IMR-90 (cell line): ENCODE measurements at places on chromosomes 1 and 21. TPM values are rescaled to one million over a fixed set of nuclear protein-coding genes. Genes with fewer than 3 reads are reported as not detected.

- no peak for DNase-seq
These were observed 36.3 kb downstream of the SDC3 start for GRCh38 chr1:30872033-30872947.

The TDRD10 gene
- not detected in 2 replicates for total RNA-seq

GRCh38 chr1:10308001-10308400 is 90.9 kb upstream of the PGD start:
- no peak for DNase-seq

- no peak for DNase-seq
These were observed 1.9 kb downstream of the HDGF start for GRCh38 chr1:156749419-156750118.

The MYOM3 gene
- total RNA-seq = not detected in 2 replicates

The SIK1 gene
- 0.54 and 0.83 TPM in 2 replicates for total RNA-seq

DNA sequence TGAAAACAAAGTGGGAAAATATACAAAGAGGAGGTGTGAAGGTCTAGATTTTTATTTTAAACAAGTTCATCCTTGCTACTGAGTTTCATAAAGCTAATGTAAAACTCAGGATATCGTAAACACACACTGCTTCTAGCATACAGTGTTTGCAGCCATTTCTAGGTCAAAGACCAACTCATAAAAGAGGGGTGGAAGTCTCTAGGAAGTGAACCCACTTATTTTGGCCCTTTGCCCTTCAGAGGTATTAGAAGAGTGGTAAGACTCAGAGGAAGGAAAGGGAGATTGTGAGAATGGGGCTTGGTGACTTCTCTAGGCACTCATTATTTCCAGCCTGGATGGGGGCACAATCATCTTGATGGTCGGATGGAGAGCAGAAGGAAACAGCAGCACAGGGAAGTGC is 91.2 kb downstream of the TNFSF18 start:
- DNase-seq = no peak

The WNT3A gene
- total RNA-seq = not detected in 2 replicates

The KRTAP10-10 gene
- total RNA-seq = not detected in 2 replicates

The SPRR2G gene
- total RNA-seq = not detected in 2 replicates

DNA sequence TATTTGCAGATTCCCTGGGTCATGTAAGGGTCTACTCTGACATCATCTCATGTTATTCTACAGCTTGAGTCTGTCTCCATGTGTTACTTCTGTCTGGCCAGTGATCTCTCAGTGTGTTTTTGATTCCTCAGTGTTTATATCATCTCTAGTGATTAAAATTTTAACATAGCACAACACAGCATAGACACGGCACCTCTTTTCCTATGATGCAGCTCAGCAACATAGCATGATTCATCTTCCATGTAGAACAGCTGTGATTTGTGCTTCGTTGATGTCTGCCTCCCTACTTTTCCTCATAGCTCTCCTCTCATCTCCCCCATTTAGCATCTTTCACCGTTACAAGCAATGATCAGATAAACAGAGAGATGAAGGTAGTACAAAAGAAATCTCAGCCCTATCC is 163.9 kb upstream of the DPT start:
- DNase-seq = no peak

DNA sequence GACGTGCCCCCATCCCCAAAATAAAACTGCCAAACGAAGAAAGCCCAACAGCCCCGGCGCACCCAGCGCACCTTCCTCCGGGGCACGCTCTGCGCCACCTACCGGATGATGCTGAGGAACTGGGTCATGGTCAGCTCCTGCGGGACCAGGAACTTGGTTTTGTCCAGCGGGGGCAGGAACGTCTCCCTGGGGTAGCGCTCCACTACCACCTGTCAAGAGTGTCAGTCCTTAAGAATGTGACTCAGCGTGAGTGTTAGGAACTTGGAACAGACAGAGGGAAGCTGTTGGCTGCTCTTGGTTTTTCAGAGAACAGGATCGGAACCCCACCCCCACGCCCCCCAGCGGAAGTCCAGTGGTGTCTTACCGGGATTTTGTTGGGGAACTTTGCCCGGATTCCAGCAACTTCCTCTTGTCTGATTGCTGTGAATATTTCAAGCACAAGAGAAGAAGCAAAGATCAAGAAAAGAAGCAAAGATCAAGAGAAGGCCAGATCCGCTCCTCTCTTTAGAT is 431 bp downstream of the MAP1LC3C start:
- peak; percentile 73 for DNase-seq

DNA sequence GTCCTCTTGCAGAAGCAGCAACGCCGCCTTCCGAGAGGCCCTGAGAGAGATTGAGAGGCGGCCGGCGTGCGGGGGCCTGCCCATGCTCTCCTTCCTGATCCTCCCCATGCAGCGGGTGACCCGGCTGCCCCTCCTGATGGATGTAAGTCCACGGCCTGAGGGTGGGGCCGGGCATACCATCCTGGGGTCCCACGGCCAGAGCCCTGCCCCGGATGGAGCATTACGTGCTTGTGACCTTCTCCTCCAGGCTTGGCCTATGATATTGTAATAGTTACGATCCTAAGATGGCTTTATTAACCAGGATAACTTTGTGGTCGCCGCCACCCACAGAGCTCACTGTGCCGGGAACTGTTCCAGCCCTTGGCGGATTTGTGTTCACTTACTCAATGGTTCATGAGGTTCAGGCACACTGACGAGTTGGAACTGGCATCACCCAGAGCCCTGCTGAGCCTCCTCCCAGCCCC is 18.9 kb downstream of the ARHGEF16 start:
- peak; percentile 83 for DNase-seq

GRCh38 chr1:23791516-23792047 is 637 bp downstream of the LYPLA2 start:
- DNase-seq = no peak

- no peak for DNase-seq
These were observed 2.3 kb upstream of the SLC2A5 start for GRCh38 chr1:9071554-9072235.

The LIN28A gene
- not detected in 2 replicates for total RNA-seq

The DMBX1 gene
- not detected in 2 replicates for total RNA-seq

- no peak for DNase-seq
These were observed 46.7 kb upstream of the RABGAP1L start for GRCh38 chr1:174112489-174113162.

GRCh38 chr1:55867304-55867843 is 652.2 kb upstream of the USP24 start:
- peak; percentile 28 for DNase-seq

The UBASH3A gene
- not detected in 2 replicates for total RNA-seq

DNA sequence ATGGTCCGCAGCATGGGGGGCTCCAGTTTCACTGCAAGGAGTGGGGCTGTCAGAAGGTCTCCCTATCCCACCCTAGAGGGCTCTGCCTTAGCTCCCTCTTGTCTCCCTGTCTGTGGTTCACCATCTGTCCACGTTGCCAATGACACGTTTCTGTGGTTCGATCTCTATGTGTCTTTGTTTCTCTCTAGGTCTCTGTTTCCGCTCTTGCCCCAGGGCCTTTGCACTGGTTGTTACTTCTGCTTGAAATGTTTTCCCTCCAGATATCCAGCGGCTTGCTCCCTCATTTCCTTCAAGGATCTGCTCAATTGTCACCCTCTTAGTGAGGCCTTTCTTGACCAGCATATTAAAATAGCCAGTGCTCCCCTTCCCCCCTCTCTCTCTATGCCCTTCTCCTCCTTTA is 8.5 kb upstream of the MRPS15 start:
- no peak for DNase-seq

DNA sequence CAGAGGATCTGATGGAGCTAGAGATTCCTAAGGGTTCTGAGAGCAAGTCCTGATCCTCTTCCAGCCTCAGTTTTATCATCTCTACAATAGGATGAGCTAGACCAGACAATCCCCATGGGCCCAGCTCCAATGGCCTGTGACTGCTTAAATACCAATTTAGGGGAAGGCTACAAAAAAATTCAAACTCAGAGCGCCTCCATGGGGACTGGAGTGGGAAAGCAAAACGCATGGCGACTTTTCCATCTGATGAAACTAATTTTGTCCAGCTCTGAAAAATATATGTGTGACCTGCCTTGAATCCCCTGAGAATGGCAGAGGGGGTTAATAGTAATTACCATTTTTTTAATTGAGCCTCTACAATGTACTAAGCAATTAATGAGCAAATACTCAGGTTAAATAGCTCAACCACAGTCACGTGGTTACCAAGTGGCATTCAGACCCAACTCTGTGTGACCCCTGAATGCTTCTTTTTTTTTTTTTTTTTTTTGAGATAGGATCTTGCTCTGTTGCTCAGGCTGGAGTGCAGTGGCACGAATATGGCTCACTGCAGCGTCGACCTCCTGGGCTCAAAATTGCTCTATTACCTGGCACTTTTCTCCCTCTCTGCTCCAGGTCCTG is 8.4 kb downstream of the EXTL1 start:
- no peak for DNase-seq

The CHI3L1 gene
- 0.28 TPM in 1 of 2 replicates, not detected in the other for total RNA-seq

The NBPF6 gene
- total RNA-seq = not detected in 2 replicates

GRCh38 chr1:235225299-235225698 is 64.2 kb upstream of the RBM34 start:
- DNase-seq = no peak

The USP21 gene
- 3.3 and 6.3 TPM in 2 replicates for total RNA-seq

- peak; percentile 41 for DNase-seq
These were observed 37.9 kb upstream of the MPZL1 start for GRCh38 chr1:167683641-167684502.

The ETV3L gene
- total RNA-seq = not detected in 2 replicates

- no peak for DNase-seq
These were observed 579.3 kb upstream of the ADGRL4 start for GRCh38 chr1:79585801-79586200.

- no peak for DNase-seq
These were observed 43.0 kb upstream of the TRABD2B start for GRCh38 chr1:48040154-48040553.

DNA sequence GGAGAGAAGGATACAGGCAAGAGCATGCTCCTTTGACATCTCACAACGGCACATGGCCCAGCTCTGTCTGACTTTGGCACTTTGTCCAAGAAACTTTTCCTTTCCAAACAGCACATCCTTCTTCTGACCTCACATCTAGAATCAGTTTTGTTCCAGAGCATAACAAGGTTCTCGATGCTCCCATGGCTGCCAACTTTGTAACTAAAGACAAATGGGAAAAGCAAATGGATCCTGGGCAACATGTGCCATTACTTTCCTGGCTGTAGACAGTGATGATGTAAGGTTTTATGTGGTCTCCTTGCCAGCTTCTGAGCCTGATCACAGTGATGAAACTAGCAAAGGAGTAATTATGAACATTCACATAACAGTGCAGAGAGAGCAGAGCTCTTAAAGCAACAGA is 171.8 kb upstream of the C1orf87 start:
- no peak for DNase-seq

GRCh38 chr1:1293263-1294249 is 13.3 kb downstream of the SCNN1D start:
- DNase-seq = no peak

- DNase-seq = no peak
These were observed 19.1 kb upstream of the KCNA10 start for GRCh38 chr1:110538075-110538474.

DNA sequence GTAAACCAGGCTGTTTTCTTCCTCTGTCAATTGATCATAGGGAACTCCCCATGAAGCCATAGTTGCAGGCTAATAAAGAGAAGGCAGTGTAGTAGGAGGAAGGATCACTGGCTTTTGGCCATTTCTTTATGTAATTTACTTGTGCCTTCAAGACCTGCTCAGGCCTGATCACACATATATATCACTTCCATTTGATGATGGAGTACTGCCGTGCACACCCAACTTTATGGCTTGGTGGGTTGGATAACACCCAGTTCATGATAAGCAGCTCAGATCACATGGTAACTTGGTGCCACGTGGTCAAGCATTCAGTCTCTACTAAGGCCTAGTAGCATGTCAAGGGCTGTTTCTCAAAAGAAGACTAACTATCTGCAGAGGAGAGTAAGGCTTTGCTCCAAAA is 4.1 kb downstream of the MROH9 start:
- no peak for DNase-seq

DNA sequence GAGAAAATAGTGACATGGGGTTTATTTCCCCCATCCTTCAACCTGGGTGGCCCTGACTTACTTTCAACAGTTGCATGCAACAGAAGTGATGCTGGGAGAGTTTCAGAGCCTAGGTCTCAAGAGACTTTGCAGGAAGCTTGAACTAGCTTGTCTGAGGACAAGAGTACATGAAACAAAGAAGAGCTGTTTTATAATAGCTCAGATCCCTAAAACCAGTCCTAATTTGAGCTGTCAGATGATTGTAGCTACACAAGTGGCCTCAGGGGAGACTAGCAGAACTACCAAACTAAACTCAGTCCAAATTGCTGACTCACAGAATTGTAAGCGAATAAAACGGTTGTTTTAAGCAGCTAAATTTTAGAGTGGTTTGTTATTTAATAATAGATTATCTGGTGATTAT is 17.1 kb downstream of the RC3H1 start:
- DNase-seq = peak; percentile 34

DNA sequence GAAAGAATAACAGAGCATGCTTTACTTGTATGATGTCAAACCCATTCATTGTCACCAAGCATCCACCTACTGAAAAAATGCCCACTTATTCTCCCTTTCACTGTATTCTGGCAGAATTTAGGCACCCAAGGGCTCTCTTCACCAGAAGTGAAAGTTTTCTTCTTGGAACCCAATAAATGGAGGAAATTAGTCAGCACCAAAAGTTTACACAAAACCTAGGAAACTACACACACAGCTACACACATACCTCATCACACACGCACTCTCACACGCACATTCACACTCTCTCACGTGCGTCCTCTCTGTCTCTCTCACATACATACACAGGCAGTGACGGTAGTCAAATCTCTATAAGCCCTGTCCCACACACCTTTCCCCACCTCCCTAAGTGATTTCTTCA is 37.6 kb downstream of the MCOLN2 start:
- DNase-seq = peak; percentile 66

DNA sequence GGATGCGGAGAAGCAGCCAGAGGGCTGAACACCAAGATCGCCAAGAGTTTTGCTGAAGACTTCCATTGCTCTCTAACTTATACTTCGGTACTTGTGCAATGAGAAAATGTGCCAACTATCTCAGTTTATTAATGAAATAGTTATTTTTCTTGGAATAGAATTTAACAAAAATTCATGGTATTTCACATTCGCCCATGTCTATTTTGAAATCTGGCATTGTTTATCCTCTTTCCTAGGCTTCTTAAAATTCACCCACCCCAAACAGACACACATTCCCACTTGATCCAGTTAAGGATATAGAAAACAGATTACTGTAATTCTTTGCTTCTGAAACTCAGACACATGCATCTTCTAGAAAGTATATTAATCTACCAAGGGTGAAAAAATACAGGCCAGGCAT is 56.3 kb upstream of the ADAMTS5 start:
- DNase-seq = no peak
